ENCODE measurements at places on chromosomes 16 and 17.

DNA sequence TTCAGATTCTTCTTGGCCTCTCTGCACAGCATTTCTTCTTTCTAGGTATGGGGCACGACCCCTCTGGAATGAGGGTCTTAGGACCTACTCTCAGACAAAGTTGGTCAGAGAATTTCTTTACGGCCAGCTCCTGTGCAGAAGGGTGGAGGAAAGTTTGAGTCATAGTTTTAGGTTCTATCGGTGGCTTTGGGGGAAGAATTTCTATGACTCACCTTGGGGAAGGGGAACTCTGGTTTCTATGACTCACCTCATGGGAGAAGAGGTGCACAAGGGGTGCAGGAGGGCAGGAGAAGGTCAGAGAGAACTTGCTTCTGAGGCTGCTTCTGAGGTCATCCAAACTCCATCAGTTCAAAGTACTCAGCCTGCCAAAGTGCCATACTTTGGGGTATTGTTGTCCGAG, 2.5 kb upstream of the ABCC12 start:
- peak; percentile 65 for DNase-seq

GRCh38 chr17:289409-289808, 63.2 kb downstream of the RPH3AL start:
- peak; percentile 2 for DNase-seq

DNA sequence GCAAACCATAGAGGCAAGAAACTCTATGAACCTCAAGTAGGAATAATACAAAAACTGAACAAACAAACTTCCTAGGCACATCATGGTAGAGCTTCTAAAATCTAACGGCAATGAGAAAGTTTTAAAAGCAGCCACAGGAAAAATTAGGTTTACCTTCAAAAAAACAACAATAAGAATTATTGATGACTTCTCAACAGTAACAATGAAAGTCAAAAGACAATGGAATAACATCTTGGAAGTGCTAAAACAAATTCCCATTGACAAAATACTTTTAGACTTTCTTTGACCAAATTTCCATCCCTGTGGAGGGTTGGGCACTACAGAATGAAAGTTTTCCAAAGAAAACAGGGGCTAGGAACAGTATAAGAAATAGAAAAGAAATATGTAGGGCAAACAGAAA, 222.9 kb upstream of the ERCC4 start:
- DNase-seq, result no peak

DNA sequence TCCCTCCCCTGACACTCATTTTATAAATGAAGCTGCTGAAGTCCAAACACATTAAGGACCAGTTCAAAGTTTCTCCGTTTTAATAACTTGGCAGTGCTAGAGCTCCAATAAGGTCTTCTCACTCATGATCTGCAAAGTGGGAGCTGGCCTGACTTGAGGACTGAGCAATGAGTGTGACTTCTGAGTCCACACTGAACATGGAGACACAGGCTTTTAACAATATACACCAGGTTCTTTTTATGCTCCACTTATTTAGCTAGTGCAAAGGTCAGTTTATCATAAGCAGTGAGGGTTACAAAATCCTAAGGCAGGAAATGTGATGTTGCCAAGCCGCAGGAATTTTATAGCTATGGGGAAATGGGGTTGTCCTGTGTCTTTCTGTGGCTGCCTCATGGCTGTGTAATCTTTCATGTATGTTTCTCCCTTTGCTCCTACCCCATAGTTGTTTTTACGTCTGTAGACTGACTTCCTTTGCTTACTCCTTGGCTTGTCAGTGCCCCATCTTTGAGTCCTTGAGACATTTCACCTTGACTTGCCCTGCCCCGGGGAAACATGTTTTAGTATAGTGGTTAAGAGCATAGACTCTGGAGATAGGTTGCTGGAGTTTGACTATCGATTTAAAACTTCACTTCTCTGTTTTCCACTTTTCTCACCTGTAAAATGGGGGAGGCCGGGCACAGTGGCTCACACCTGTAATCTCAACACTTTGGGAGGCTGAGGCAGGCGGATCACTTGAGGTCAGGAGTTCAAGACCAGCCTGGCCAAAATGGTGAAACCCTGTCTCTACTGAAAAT, 12.2 kb upstream of the MMD start:
- no peak for DNase-seq

DNA sequence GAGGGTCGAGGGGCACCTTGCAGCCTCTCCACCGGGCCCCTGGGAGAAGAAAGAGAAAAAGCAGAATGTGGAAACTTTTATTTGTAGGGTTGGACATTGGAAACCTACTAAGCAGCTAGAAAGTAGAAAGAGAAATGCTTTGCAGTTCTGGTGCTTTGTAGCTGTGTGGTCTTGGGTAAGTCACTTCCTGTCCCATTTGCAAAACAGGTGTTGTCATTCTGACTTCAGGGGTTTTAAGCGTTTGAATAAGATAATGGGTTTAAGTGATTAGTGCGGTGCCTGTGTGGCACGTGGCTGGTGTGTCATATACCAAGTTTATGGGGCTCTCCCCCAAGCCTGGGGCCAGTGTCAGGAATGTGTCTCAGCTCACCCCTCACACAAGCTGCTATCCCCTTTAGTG, 1.6 kb downstream of the CA4 start:
- DNase-seq, result peak; percentile 52
